ENCODE measurements at places on chromosomes 3 and 15.
A peak's percentile ranks its signal among the peaks of the same experiment; 100 is the strongest.

DNA sequence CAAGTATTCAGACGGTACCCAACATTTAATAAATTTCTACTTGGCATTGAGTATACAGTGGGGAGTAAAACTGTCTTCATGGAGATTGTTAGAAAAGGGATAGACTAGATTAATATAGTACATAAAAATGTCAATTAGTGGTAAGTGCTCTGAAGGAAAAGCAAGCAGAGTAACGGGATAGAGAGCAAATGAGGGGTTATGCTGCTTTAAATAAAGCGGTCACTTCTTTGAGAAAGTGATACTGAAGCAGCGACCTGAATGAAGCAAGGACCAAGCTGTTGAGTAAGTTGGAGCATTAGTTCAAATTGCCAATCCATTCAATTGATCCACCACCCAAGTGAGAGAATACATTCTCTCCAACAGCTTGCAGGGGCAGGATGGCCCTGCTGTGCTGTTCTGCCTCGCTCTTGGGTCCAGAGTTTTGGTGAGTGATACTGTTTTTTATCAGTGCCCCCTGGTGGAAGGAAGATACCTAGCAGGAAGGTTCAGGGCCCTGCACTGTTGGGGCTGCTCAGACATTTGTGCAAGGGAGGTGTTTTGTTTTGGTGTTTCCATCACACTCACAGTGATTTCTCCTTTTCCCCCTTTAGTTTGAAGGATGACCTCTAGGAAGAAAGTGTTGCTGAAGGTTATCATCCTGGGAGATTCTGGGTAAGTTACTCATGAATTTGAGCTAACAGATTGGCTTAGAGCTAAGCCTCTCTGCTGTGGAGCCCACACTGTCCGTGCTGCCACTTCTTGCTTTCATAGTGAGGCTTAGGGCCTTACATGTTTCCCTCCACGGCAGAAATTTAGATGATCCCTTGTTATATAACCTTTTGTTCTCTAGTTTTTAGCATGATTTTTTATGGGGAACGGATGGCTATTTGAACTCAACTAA, 69.0 kb downstream of the RAB7A start:
- peak; percentile 66 for DNase-seq

DNA sequence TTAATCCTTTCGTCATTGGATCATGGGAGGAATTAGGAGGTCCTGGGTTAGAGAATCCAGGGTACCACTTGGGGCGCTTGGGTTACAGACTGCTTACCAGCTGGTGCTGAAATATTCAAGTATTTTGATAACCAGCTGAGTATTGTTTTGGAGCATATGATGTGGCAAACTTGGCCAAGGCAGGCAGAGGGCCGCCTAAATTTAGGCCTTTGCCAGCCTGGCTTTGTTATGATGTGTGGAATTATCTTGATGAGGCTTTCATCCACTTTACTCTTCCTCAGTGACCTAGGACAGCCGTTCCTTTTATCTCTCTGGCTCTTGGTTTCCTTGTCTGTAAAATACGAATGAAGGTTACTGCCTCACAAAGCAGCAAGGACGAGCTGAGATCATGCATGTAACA, 6.9 kb downstream of the COPG1 start:
- no peak for DNase-seq

- no peak for DNase-seq
These were observed 28.8 kb upstream of the RFX7 start for GRCh38 chr15:56272454-56272853.

DNA sequence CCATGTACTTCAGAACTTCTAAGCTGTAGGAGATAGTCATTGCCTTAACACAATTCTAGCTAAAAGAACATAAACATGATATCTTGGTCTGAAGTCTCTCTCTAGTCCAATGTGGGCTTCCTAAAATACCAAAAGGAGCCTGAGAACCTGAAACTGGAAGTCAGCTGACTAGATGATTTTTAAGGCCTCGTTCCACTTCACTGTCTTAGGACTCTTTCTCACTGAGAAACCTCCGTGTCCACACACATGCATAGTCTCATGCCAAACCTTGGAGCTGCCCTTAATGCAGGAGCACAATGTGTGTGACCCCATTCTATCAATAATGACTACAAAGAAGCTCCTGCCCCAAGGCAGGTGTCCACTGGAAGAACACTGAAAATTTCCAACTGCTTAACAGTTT, 87.7 kb downstream of the ETFA start:
- DNase-seq, result no peak

DNA sequence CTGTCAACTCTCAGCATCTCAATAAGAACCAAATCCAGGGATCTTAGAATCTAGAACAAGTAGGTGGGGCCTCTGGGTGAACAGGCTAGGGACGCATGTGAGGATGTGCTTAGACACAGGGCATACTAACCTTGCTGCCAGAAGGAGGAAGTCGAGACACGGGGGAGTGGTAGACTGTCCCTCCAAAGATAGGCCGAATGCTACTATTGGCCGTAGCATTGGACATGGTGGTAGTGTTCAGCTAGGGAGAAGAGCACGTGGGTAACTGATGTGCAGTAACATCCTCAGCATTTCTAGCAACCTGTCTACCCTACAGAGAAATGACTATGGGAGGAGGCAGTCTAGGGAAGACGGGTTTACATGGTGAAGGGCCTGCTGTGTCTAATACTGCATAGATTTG, 15.6 kb downstream of the RCCD1 start:
- no peak for DNase-seq

DNA sequence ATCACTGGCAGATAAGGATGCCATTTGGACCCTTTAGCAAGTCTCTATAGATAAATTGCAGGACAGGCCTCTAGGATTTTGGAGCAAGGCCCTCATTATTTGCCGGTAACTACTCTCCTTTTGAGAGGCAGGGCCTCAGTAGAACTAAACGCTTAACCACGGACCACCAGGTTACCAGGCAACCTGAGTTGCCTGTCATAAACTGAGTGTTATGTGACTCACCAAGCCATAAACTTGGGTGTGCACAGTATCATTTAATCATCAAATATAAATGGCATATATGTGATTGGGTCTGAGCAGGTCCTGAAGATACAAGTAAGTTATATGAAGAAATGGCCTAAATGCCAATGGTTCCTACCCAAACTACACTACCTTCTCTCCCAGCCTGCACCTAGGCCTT, 93.2 kb downstream of the BCHE start:
- no peak for DNase-seq

DNA sequence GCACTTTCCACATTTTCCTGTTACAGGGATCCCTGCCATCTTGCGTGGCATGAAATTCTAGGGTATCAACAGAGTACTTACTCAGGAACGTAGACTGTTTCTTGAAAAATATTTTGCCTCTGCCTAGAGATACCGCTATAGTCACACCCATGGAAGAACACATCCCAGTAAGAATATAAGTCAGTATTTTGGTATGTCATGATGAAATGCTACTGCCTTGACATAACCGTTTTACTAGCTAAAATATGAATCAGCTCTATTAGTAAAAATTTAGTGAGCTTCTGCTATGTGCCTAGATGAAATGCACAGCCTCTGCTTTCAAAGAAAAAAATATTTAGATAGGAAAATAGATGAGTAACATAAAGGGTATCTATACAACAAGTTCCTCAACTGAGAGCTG, 276.4 kb downstream of the TBC1D5 start:
- DNase-seq, result peak; percentile 8

DNA sequence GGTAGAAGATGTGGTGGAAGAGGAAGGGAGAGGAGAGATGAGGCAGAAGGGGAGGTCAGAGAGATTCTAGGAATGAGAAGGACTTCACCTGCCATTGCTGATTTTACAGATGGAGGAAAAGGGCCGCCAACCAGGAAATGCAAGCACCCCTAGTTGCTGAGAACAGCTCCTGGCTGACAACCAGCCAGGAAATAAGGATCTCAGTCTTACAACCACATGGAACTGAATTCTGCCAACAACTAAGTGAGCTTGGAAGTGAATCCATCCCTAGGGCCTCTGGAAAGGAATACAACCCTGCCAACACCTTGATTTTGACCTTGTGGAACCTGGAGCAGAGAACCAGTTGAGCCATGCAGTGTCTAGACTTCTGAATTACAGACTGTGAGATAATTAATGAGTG, 86.6 kb downstream of the EDEM1 start:
- no peak for DNase-seq

- DNase-seq, result no peak
These were observed 50.0 kb upstream of the TSC22D2 start for GRCh38 chr3:150357923-150358607.

DNA sequence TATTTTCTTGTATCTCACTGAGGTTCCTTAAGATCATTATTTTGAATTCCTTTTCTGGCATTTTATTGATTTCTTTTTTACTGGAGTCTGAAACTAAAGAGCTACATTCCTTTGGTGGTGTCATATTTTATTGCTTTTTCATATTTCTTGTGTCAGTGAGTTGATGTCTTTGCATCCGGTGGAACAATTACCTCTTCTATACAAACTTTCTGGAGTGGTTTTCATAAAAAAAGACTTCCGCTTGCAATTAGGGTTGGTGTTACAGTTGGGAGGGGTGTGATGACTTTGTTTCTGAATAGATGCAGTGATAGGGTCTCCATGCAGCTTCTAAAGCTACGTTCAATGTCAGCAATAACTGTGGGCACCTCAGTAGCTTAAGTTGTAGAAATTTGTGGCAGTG, 181.7 kb downstream of the LPP start:
- DNase-seq, result no peak

- no peak for DNase-seq
These were observed 15.0 kb downstream of the MYLK start for GRCh38 chr3:123869165-123869564.

GRCh38 chr15:63597821-63598220, 634 bp downstream of the FBXL22 start:
- DNase-seq, result no peak

GRCh38 chr3:149026718-149027117, 35.4 kb downstream of the GYG1 start:
- no peak for DNase-seq

GRCh38 chr3:170077361-170077760, 39.6 kb downstream of the GPR160 start:
- no peak for DNase-seq

DNA sequence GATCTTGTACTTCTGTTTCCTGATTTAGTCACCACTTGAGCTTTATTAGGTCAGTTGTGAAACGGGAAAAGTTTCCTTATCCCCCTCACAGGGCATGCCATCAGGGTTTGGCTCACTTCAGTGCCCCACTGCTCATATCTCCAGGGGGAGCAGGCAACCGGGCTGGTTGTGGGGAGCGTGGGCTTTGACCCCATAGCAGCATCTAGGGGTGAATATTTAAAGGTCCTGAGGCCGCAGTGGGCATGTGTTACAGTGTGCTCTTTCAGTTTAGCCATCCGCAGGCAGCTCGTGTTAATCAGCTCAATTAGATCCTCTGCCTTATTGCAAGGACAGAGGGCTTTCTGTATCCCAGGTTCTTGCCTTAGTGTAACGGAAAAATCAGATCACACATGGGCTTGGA, 71.9 kb downstream of the MRPL46 start:
- DNase-seq, result no peak

DNA sequence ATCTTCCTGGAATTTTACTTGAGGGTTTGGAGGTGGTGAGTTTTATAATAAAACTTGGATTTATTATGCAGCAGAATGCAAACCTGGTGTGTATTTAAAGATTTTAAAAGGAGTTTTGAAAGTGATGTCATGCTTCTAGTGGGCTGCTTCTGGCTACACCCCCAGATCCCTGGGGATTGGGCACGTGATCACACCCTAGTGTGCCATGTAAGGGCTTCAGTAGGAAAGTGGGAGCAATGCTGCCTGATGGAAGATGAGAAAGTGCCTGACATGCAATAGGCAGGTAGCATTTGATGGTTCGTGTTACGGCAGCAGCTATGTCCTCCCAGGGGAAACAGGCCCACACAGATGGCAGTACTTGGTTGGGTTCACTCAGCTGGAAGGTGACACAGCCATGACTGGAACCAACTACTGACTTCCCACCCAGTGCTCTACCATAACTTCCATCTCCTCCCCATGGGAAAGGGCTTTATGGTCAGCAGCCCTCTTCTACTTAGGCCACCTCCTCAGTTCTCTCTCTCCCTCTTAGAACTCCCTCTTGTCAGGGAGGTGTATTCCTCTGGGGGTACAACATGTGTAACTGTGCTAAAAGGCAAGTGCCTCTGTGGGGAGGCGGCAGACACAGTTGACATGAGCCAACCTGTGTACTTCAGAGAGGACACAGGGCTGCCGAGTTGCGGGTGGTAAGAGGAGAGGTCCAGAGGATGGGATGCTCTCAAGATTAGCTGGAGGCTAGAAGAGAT, 5.6 kb downstream of the ITPKA start:
- no peak for DNase-seq

GRCh38 chr3:190504354-190505125, 9.3 kb upstream of the IL1RAP start:
- DNase-seq, result no peak

GRCh38 chr15:67564021-67564967, 21.8 kb downstream of the MAP2K5 start:
- DNase-seq, result no peak

- DNase-seq, result no peak
These were observed 25.6 kb downstream of the CEP63 start for GRCh38 chr3:134511500-134511899.

- DNase-seq, result no peak
These were observed 47.2 kb upstream of the KPNA4 start for GRCh38 chr3:160612386-160613075.

GRCh38 chr3:182046166-182046764, 334.5 kb downstream of the SOX2 start:
- no peak for DNase-seq

DNA sequence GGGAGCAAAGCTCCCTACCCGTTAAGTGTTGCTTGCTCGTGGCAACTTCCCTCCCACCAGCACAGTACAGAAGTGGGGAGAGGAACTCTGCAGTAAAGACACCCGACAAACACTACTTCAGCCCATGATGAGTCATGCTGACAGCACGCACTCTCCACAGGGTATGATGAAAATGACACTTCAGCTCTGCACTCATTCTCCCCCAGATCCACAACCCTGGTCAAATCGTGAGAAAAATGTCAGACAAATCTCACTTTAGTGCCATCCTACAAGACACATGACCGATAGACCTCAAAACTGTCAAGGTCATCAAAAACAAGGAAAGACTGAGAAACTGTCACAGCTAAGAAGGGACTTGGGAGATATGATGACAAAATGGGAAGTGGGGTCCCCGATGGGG, 278.9 kb downstream of the OCA2 start:
- peak; percentile 8 for DNase-seq

DNA sequence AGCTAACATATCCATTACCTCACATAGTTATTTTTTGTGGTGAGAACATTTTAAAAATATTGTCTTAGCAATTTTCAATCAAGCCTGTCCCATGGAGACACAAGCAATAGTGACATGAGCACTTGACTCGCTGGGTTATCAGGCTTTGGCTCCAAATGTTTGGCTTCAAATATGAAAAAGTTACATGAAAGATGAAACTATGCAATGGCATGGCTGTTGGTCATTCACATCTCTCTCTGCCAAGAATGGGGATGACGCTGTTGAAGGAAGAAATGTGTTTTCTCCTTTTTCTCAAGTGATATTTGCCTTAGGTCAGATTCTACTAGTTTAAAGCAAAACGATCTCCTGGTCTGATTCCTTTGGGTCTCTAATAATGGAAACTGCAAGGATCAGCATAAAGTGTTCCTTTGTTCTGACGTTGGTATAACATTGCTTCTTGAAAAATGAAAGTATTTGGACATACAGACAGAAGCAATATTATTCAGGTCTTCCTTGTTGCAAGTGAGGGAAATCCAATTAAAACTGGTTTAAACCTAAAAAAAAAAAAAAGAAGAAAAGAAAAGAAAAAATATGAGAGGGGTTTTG, 71.2 kb downstream of the SSUH2 start:
- no peak for DNase-seq
